ENCODE measurements at places on chromosomes 5 and 9.
A peak's percentile ranks its signal among the peaks of the same experiment; 100 is the strongest.

DNA sequence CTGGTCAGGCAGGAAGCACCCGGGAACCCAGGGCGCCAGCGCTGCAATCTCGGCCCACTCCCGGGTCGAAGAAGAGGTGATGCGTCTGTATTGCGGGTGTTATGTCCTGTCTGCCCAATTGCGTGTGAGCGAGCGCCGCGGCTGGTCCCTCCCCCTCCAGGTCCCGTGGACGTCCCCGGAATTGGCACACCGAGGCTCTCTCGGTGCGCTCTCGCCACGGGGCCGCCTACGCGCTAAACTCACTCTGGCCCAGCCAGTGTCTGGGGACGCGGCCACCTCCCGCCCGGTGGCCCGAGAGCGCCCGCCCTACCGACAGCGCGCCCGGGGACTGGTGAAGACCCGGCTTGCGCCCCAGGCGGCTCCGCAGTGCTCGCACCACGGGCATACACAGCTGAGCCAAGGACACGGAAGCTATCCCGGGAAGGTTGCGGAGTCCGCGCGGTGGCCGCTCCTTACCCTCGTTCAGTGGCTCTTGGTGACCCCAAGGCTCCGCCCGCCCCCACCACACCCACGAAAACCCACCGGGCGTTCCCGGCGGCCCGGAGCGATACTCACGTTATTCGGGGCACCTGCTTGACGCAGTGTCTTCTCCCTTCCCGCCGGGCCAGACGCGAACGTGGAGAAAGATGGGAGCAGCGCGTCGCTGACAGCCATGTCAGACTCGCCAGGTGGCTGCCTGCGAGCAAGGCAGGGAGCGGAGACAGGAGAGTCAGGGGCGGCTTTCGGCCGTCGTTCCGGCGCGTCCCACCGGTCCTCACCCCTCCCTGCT, 1.0 kb downstream of the KLF4 start:
- DNase-seq = no peak

- no peak for DNase-seq
Observed at GRCh38 chr5:72467461-72467860, 39.7 kb downstream of the ZNF366 start.

GRCh38 chr9:84500826-84501225, 160.3 kb upstream of the SLC28A3 start:
- no peak for DNase-seq

DNA sequence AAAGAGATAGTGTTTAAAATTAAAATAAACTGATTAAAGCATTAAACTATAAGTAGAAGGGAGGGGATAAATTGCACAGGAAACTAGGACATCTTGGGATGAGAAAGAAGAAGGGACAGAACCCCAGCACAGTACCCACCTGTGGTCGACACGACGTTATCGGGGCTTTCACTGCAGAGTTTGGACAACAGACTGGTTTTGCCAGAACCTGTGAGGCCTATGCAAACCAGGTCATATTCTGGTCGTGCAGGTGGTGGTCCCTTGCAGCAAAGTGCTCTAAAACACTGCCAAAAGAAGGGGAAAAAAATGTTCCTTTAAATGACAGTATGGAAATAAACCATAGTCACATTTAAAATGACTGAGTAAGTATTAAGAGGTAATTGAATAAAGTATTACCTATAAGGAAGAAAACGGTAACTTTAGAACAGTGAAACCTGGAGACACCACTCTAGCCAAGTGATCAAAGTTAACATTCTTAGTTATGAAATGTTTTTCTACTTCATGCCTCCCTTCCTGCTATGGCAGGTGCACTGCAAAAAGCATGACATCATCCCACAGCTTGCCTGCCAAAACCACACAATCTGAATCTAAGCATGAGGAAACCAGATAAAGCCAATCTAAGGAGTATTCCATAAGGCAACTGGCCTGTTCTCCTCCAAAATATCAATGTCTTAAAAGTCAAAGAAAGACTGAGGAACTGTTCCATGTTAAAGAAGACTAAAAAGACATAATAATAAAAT, 138.6 kb downstream of the ARL15 start:
- DNase-seq = no peak

DNA sequence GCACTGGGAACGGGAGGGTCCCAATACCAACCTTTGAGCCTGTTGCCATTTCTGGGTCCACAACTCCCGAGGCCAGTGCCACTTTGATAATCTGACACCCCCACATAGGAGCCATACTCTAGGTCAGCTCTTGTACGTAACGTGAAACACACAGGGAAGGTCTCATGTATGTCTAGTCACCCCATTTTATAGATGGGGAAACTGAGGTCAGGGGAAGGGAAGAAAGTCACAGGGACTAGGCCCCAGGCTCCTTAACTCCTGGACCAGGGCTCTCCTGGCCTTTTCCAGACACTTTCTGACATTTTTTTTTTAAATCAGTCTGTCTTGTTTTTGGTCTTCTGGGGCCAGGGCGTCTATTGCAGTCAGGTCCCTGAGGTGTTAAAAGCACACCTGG, 80.3 kb upstream of the SLC25A51 start:
- no peak for DNase-seq

DNA sequence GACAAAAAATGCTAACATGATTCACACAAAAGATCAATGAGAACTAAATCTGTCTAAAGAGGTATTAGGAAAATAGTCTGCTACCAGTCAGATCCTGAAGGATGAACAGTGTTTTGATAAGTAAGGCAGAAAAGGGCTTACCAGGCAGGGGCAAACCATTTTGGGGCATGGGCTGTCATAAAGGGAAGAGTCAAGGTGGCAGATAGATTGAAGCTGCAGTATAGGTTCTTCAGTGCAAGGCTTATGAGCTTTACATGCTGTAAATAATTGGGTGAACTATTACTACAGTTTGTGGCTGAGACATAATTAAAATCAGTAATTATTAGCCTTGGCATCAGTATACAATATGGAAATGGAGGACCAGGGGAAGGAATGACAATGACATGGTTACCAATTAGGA, 21.8 kb downstream of the CSNK1A1 start:
- no peak for DNase-seq

GRCh38 chr9:131097948-131098278, 1.6 kb downstream of the AIF1L start:
- DNase-seq = no peak

DNA sequence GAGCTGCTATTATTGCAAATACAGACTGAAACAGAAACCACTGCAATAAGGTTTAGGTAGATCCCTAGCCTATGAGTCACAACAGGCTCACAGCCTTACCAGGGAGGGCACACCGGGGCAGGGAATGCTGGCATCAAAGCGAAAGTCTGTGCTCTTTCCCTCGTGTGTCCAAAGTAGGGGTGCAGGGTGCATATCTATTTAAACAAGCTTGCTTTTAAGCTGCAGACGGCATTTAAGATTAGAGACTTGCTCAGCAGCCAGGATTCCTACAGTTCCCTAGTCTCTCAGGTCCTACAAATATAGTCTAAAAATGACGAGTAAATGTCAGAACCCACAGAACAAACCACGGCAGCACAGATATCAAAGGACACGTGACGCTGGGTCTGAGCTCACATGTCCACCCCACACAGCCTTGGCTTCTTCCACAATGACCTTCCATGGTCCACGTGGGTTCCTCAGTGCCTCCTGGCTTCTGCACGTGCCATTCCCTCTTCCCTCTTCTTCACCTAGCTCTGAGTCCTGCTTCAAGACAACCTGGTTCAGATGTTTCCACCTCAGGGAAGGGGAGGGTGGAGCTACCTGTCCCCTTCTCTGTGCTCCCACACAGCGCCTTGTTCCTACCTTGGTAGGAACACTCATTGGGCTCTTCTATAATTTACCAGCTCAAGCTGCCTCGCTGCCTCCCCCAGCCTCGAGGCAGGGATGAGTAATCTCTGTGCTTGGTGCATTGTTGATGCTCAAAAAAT, 193.2 kb downstream of the MAPKAP1 start:
- peak; percentile 88 for DNase-seq

DNA sequence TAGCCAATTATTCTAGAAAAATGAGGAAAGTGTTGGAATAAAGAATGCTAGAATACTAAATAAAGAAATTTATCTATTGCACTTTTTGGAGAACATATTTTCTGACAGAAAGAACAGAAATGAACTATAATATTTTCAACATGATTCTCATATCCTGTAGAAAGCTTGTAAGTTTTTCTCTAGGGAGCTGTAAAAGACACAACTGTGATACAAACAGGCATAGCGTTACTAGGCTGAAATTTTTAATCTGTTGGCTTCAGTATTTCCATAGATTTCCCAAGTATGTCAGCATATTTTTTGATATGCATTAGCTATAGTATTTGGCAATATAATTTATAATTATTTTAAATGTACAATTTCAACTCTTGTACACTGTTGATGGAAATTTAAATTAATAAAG, 31.3 kb downstream of the ANXA1 start:
- DNase-seq = no peak

DNA sequence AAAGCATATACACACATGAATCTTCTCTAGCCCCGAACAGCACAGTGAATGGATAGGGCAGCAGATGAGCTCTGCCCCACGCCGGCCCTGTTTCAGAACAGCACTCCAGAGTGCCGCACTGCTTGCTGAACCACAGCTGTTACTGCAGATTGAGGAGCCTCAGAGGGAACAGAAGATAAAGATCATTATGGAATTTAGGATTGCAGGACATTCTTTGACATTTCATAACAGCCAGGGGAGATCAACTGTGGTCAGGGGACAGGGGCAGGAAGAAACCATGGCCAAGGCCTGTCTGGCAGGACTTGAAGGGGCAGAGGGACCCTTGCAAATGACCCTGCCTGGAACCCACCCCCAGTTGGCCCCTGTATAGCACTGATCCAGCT, 20.6 kb downstream of the IRF1 start:
- DNase-seq = no peak

GRCh38 chr5:116795189-116795588, 220.6 kb upstream of the SEMA6A start:
- DNase-seq = no peak

DNA sequence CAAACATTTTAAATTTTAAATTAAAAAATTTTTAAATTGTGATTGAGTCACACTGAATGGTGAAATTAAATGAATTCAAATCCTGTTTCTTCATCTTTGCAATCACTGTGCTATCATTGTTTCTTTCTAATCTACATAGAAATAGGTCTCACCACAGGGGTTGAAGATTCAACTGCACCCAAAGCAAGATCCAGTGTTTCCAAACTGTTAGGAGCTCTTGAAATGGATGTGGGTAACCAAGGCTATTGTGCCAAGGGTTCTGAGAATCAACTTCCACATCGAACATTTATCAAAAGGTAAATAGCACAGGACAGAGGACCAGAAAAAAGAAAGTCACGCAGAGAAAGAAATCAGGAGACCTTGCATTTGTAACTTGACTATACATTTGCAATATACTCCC, 172.6 kb upstream of the RASEF start:
- DNase-seq = no peak

DNA sequence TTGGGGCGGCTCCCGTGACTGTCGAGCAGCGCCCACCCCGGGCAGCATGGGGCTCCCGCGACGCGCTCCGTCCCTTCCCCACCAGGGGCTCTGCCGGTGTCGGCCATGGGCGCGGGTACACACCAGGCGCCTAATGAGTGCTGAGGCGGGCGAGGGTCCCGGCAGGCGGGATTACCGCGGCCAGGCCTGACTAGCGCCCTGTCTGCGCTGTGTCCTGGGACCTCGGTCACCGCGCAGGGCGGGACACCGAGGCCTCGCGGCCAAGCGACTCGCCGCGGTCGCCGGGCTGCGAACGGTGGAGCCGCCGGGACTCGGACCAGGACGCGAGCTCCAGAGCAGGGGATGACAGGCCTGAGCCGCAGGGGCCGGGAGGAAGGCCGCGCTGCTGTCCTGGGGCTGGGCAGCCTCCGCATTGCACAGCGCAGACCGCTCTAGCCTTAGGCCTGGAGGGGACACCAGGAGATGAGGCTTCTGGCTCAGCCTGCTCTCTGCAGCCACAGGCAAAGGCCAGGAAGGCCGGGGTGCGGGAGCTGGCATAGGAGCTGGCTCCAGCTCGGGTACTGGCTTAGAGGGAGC, 14.1 kb downstream of the LCN10 start:
- no peak for DNase-seq

- DNase-seq = no peak
Observed at GRCh38 chr9:9997585-9997984, 615.2 kb downstream of the PTPRD start.

- no peak for DNase-seq
Observed at GRCh38 chr9:115810166-115810565, 343.4 kb upstream of the PAPPA start.

DNA sequence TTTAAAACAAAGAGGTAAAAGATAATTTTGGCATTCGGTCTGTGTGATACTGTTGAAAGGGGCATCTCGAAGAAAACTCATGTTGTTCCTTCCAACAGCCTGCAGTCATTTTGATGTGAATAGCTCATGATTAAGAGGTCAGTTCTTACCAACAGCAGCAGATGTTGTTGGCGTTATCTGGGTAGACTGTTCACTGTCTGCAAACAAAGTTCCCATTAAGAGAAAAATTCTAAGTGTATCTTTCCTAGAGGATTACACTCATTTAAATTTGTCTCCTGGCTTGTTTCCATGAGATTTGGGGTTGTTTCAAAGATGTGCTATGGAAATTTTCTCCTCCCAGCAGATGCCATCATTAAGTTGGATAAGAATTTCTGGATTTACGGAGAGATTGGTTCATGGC, 138.2 kb upstream of the RORB start:
- DNase-seq = no peak

DNA sequence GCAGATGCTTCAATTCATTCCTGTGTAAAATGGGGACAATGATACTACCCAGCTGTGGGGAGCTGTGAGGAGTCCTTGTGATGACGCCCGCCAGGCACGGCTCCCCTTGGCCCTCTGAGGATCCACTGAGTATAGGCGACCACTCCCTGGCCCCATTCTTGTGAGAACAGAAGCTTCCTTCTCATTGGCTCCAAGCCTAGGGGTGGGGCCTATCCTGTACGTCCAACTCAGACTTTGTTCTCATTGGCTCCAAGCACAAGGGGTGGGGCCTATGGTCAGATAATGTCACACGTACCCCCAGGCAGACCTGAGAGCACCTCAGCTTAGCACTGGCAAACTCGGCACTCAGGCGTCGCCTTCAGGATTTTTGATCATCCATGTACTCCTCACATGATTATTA, 232.9 kb upstream of the MVB12B start:
- no peak for DNase-seq

DNA sequence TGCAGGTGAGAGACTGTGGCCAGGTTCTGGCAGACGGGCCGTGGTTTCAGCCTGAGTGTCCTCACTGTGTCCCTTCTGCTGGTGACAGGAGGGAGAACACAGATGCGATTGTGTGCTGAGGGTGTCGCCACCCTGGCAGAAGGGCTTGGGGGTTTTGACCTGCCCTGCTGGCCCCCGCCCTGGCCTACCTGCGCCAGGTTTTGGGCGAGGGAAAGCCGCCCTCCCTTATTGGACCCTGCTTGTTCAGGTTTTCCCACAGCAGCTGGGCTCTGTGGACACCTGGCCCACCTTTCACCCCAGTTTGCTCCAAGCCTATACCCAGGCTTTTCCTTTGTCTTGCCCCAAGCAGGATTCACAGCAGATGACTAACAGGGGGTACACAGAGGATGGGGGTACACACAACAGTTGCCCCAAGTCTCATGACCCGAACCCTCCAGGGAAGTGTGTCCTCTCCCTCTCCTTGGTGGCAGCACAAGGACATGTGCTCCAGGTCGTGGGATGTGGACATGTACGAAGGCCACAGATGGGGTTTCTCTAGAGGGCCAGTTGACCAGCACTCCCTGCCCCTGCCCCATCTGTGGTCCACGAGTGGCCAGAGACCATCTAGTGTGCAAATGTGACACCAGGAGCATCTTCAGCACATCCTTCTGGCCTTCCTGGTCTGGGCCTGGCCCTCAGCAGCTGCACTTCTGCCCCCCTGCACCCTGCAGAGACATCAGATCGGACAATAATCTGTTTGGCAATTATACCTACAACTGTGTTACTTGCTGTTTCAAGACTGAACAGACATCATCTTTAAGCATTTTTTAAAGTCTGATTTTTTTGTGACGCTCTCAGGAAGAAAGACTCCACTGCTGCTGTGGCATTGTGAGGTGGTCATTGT, 265.8 kb upstream of the IRX4 start:
- no peak for DNase-seq

Measured in H4 (cell line).